Glomerular endothelial cell (primary cell): ENCODE measurements at places on chromosomes 2 and 18. TPM values are rescaled to one million over a fixed set of nuclear protein-coding genes. Genes with fewer than 3 reads are reported as not detected.

RAD51AP2 gene
- total RNA-seq: not detected in 2 replicates

GULP1 gene
- total RNA-seq: 15.9 and 33.8 TPM in 2 replicates

DNA sequence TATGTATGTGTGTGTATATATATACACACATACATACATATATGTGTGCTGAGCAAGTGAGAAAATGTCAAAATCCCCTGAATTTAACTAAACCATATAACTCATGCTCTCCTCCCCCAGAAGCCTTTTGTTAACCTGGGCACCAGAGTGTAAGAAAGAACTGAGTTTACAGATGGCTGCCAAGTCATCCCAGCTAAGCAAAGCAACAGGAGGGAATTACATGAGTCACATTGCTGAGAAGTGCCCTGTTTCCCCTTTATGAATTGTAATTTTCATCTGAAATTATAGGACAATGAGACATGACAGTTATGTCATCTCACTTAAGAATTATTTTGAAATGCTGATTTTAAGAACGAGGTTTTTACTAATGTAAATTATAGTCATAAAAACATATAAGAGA is 29.9 kb downstream of the SCN7A start:
- no peak for DNase-seq

DNA sequence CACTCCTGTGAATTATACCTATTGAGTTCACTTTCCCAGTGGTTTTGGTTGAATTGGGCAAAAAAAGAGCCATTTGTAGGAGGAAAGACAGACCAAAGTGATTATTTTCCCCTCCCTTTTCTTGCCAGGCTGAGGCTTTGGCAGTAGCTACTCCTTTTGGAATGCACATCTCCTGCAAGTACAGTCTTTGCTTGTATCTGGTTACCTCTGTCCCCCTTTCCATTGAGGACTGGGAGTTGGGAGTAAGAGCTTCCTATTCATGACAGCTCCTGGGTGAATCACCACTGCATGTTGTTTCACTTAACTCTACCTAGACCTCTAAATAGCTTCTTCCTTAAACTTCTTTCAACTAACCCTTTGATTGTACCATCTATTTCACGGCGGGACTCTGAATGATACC is 695.3 kb upstream of the ZNF804A start:
- DNase-seq: no peak

ZNF385B gene
- not detected in 2 replicates for total RNA-seq

PPIL3 gene
- 29.0 and 32.5 TPM in 2 replicates for total RNA-seq

ANTXR1 gene
- total RNA-seq: 43.1 and 46.6 TPM in 2 replicates

TEX44 gene
- not detected in 2 replicates for total RNA-seq

GRCh38 chr2:231604101-231604684 is 11.5 kb downstream of the TEX44 start:
- no peak for DNase-seq

DNA sequence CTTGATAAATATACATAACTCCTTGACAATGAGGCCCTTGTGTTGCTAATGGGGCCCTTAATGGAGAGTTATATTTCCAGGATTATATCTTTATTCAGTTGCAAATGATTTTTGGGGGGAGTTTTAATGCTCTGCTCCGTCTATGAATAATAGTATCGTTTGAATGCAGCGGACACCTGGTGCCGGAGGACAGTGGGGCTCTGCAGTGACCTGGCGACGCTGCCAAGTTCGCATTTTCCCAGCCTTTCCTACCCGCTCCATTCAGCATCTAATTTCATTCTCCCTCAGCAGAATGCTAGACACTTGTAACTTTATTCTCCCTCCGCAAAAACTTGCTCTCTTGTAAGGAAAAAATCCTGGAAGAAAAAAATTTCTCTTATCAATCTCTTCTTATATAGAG is 257.6 kb upstream of the SALL3 start:
- DNase-seq: no peak

- DNase-seq: no peak
Measured at GRCh38 chr2:238125127-238125885, 13.2 kb upstream of the KLHL30 start.

DSC2 gene
- 0.64 and 1.8 TPM in 2 replicates for total RNA-seq

DNA sequence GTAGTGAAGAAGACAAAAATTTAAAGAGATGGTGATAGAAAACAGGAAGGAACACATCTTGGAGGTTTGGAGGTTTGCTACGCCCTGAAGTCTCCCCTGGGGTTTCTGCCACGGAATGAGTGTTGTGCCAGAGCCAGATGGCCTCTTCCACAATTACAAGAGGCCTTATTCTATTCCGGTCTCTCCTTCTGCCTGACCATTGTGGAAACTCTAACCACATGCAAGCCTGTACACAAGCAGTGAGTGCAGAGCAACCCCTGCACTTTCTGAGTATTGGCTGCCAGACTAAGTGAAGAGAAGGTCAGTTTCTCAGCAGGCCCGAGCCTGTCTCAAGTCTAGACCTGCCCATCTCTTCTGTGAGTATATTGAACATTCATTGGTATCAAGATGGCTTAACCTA is 22.7 kb upstream of the MYO1B start:
- no peak for DNase-seq

TRIM43 gene
- not detected in 2 replicates for total RNA-seq

- no peak for DNase-seq
Measured at GRCh38 chr2:216418981-216419380, 6.7 kb downstream of the SMARCAL1 start.
